Activated CD4-positive, alpha-beta T cell treated with anti-CD3 and anti-CD28 coated beads, Interleukin-2, amount 10 ng/mL, durations not matched to agents 24 days and 14 days (primary cell): ENCODE measurements at places on chromosomes 6 and 20.
A peak's percentile ranks its signal among the peaks of the same experiment; 100 is the strongest.

DNA sequence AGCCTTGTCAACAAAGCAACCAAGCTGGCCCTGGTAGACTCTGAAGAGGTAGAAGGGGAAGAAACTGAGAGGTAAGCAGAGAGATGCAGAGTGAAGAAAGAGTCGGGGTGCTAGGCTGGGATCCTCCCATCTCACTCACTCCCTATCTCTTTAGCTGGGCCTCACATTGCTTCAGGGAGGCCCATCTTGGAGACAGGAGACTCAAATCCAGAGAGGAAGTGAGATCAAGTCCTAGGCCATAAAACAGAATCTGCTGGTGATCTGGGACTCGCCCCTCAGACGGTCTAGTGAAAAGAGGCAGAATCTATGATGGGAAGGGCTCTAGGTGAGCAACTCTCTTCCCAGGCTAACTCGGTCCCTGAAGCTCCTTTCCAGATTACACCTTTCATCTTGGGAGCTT lies 659 bp upstream of the GUCA1B start:
- no peak for DNase-seq

- DNase-seq = no peak
These were observed 13.9 kb downstream of the ENTPD6 start for GRCh38 chr20:25209400-25209799.

DNA sequence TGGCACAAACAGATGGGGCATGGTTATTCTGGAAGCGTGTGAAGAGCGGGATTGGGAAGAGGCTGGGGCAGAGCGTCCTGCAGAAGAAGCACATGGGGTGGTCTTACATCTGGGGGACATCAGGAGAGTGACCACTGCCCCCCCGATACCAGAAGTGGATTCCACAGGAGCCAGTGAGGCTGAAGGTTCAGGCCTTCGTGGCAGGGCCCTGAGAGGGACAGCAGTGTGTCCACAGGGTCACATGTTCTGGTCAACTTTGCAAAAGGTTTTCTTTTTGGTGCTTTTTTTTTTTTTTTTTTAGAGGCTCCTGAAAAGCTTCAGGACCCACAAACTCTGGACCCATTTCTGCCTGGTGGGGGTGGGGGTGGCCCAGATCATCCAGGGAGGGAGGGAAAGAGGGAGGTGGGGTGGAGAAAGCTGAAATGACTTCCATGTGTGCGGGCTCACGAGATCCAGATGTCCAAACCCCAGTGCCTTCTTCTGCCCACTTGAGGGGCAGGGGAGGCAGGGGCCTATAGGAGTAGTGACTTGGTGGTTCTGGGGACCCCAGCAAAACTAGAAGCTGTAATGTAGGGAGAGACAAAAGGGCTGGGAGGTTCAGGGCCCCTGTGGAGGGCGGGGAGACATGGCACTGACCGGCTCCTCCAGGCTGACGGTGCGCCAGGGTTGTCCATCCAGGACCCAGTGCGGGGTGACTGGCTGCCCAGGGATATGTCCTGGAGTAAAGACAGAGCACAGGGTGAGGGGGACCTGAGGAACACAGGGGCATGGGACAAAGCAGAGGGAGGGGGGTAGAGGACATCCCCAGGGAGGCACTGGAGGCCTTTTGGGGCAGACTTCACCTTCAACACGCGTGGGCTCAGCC lies 2.7 kb downstream of the ADAM33 start:
- DNase-seq = no peak

- DNase-seq = peak; percentile 87
These were observed 75.4 kb upstream of the ECI2 start for GRCh38 chr6:4210629-4211419.

DNA sequence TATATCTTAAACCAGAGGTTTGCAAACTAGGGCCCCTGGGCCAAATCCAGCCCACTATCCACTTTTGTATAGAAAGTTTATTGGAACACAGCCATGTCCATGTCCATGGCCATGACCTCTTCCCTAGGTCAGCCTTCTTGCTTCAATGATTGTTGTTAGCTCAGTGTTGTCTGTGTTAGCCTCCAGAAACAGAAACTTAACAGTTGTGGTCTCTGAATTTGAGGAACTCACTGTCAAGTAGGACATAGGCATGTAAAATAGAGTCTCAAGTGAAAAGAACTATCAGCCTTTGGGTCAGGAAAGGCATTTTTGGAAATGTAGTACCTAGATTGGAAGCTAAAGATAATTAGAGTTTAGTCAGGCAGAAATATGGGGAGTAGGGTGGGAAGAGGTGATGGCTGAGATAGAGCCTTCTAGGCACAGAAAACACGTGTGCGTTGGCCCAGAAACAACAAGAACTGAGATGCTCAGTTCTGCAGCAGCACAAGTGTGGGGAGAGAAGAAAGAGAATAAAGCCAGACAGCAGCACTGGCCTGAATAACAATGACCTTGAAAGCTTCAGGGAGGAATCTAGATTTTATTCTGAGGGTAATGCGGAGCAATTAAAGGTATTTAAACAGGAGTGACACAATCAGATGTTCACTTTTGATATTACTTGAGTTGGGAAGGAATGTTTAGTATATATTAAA lies 87.0 kb upstream of the OLIG3 start:
- no peak for DNase-seq

GRCh38 chr6:33840048-33840926 lies 36.5 kb upstream of the MLN start:
- peak; percentile 84 for DNase-seq

DNA sequence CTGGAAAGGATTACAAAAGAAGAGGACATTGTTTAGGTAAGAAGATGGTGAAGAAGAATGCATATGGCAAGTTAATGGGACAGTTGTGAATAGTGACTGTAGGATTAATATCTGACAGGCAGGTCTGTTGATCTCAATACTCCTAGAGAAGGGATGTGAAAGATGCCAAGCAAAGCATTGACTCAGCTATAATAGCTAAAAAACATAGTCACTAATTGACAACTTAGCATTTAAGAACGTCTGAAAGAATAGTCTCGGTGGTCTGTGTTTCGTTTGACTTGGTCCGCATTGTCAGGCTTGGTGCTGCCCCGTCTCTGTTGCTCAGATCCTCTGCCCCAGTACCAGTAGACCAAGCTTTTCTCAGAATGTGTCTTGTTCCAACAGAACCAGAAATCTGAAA lies 65.9 kb downstream of the HIVEP1 start:
- no peak for DNase-seq

DNA sequence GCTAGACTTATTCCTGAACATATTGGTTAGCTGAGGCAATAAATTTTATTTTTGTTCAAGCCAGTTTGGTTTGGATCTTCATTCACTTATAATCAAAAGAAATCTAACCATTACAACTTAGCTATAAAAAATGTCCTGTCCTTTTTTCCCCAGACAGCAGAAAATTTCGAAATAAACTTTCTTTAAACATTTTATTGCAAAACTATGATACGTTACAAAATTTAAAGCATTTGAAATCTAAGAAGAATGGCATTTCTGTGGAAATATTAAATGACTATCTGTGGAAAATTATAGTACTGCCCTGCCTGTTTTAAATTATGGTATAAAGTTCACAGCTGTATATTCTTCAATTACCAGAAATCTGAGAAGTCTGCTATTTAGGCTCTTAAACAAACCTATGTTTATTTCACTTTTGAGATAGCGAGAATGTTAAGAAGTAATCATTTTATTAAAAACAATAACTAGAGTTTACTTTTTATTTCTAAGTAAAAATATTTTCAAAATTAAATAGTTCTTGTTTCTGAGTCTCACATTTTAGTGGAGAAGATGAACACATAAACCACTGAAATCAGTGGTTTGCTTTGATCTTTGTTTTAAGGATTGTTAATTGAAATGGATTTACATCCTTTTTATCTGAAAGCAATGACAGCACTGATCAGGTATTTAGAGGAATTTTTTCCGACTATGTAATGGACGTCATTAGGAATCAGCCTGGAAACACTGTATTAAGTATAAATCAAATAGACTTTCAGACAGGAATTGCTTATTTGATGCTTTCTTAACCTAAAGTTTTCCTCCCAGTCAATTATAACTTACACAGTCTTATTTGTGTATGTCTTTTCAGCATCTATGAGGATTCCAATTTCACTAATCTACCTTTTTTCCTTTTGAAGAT lies 553.7 kb downstream of the COL12A1 start:
- no peak for DNase-seq

GRCh38 chr6:35719830-35720733 lies 16.8 kb upstream of the ARMC12 start:
- peak; percentile 69 for DNase-seq

- no peak for DNase-seq
These were observed 157.2 kb downstream of the SOD2 start for GRCh38 chr6:159535656-159536350.

DNA sequence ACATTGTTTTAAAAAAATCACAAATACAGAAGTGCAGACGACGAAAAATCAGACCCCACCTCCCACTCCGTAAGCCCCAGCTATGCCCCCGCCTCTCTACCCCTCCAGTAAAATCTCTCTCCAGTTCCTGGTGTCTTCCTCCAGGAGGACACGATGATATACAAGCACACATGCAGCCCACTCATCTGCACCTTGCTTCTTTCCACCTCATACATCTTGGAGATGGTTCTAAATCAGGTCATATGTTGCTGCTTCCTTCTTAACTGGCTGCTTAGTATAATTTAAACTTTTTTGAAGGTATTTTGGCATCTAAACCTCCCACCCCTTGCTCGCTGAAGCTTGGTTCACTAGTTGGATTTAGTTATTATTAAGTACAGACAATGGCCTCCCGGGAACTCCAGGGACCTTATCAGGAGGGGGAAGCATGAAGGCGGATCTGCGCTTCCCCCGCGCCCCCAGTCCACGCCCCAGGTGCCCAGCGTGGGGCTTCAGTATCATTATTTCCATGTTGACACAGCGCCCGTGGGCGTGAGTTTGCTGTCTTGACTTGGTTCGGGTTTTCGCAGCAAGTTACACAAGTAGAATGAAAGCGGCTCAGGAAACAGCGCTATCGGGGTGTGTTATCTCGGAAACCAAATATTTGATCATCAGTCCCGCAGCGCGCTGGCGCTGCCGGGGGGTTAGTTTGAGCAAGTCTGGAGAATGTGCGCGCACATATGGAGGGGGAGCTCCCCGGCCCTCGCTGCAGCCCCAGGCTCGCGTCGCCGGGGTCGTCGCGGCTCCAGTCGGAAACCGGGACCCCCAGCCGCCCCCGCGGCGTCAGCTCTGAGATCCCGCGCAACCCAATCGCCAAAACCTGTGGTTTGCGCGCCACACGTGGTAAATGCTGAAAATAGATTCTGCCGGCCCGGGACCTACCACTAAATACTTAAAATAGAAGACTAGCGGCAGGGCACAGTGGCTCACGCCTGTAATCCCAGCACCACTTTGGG lies 2.3 kb downstream of the BMP7 start:
- DNase-seq = no peak

DNA sequence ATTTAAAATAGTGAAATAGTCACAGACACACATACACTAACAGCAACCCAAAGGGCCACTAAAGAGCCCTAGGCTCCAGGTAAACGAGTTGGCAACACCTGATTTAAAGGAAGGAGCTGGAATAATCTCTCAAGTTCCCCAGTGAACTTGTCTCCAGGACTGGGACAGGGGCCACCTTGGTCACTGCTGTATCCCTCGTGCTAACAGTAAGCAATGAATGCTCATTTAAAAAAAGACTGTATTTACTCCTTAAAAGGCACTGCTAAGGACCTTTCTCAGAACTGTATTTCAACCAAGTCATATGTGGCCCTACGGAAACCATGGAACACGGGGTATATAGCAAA lies 1.3 kb downstream of the DIDO1 start:
- peak; percentile 67 for DNase-seq

- DNase-seq = no peak
These were observed 119.4 kb downstream of the ZFAND3 start for GRCh38 chr6:37938909-37939308.

- no peak for DNase-seq
These were observed 48.5 kb downstream of the TRIM27 start for GRCh38 chr6:28875191-28875747.

DNA sequence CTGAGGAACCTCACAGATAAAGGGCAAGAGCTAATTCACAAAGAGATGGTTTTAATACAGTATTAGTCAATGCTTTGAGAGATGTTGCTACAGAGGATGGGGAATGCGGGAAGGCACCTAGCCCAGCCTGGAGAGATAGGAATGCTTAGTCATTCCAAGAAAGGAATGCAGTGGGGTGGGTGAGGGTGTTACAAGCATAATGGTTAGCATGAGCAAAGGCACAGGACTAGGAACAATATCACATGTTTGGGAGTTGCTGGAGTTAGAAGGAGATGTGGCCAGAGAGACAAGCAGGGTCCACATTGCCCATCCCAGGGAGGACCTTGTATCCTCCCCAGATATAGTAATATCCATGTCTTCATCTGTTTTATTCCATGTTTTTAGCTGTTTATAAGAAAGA lies 107.0 kb upstream of the OGFRL1 start:
- DNase-seq = no peak

DNA sequence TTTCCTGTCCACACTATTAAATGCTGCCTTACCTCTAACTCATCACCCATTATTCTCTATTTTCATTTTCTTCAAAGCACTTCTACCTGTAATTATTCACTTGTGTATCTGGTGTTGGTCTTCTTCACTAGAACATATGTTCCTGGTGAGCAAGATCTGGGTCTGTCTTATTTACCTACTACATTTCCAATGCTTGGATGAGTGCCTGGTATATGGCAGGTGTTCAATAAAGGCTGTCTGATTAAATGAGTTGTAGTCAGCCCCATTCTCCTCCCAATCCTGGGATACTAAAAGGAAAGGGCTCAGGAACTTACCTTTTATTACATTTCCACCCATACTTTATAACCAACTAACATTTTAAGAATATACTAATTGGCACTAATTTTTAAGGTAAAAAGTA lies 61.0 kb downstream of the CEP162 start:
- no peak for DNase-seq

DNA sequence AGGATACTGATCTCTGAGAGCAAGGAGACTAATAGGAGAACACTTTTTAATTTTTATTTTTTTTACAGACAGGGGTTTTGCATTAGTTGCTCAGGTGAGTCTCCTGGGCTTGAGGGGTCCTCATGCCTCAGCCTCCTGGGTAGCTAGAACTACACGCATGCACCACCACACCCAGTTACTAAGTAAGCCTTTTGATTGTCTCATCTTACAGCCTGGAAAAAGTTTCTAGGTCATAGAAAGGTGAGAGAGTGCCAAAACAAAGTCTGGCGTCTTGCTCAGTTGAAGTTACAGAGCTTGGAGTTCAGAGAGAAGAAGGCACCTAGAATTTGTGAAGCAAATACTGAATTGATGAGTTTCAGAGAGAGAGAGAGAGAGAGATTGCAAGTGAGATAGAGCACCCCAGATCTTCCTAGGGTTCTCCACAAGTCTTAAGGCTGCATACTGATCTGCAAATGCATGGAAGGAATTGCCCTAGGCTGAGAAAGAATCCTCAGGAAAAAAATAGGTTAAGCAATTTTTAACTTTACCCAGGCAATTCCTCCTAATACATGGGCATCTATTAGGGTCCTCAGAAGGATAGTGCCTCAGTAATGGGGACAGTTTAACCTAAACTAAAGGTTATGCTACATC lies 37.6 kb upstream of the PHIP start:
- no peak for DNase-seq
